ENCODE measurements at places on chromosomes 1 and 21. TPM values are rescaled to one million over a fixed set of nuclear protein-coding genes. Genes with fewer than 3 reads are reported as not detected.

- no peak for DNase-seq
These were observed 208.2 kb downstream of the URB2 start for GRCh38 chr1:229834230-229834629.

- DNase-seq, result no peak
These were observed 19.2 kb upstream of the B3GALT5 start for GRCh38 chr21:39593522-39593921.

- no peak for DNase-seq
These were observed 1.4 kb upstream of the IL24 start for GRCh38 chr1:206895837-206896242.

- no peak for DNase-seq
These were observed 21.5 kb downstream of the DESI2 start for GRCh38 chr1:244674446-244674845.

- DNase-seq, result no peak
These were observed 10.6 kb upstream of the RGS18 start for GRCh38 chr1:192147696-192148095.

NPHP4 gene
- 15.3 TPM for total RNA-seq

- no peak for DNase-seq
These were observed 17.6 kb downstream of the ENO1 start for GRCh38 chr1:8860738-8861516.

- no peak for DNase-seq
These were observed 20.4 kb upstream of the FOXO6 start for GRCh38 chr1:41340655-41341364.

GBP6 gene
- not detected for total RNA-seq

GRCh38 chr1:32780628-32781234 is 36.4 kb downstream of the YARS1 start:
- DNase-seq, result no peak

DNA sequence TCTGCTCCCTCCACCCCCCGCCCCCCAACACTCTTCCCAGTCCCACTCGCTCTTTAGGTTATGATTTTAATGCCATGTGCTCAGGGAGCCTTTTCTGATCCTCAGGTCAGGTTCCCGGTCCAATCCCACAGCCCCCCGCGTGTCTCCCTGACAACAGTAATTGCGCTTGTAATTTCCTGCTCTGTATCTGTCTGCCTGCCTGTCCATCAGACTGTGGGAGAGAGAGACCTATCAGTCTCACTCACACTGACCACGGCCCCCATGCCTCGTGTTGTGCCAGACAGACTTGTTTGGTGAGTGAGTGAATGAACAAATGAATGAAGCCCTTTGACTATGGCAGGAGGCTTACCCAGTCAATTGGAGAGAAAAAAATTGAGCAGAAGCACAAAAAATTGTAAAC is 50.8 kb upstream of the ECE1 start:
- no peak for DNase-seq

DNA sequence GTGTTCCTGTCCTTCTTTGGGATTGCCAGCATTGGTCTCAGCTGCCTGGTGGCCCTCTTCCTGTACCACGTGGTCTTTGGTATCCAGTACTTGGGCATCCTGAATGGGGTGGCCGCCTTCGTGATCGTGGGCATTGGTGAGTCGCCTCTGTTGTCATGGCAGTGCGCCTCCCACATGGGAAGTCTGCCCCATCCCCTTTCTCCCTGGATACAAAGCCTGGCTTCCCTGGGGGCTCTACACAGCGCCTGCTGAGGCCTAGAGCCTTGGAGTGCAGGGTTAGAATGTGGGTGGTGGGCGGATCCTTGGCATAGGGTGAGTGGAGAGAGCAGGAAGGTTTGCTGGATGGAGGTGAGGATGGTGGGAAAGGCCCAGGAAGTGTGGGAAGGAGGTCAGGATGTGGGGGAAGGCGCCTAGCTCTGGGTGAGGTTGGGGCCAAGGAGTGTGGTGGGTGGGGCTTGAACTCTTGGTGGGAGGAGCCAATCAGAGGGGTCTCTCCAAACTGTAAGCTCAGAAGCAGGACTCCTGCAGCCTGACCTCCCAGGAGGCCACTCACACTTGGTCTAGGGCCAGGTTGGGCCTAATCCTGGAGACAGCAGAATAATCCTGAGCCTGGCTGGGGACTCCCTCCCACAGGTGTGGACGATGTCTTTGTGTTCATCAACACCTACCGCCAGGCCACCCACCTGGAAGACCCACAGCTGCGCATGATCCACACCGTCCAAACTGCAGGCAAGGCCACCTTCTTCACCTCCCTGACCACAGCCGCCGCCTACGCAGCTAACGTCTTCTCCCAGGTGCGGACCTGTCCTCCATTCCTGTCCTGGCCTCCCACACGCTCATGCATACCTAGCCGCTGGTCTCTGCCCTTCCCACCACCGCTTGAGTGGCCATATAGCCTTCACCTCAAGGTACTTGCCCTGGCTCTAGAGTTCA is 36.7 kb downstream of the DISP3 start:
- DNase-seq, result no peak

GRCh38 chr1:28591708-28592320 is at the start of gene RAB42:
RAB42 (plus strand) TSS chr1:28592265; CDS start chr1:28592512, 247 bp downstream.
- peak; percentile 65 for DNase-seq

GRCh38 chr1:23650344-23650990 is 41.1 kb upstream of the RPL11 start:
- no peak for DNase-seq

- DNase-seq, result no peak
These were observed 628.2 kb downstream of the USP25 start for GRCh38 chr21:16357994-16358393.

DNA sequence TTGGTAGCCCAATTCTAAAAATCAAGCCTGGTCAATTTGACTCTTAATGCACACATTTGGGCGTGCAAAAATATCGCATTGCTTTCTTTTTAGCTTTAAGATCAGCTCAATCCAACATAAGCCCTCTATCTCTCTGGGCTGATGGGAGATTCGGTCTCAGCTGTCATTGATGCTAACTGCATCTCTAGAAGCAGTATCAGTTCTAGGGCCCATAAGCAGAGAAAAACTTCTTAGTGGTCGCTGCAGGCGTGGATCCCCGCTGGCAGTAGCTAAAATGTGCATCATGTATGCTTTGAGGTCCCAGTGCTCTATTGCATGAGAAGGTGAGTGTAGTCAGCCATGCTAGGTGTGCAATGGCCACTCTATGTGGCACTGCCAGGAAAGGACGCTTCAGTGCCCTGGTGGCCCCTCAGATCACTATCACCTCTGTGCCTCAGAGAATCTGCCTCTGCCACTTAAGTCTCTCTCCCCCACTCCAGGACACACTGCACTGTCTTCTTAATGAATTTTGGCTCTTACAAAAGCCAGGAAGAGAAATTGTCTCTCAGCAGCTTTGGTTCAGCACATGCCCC is 79.7 kb upstream of the GADD45A start:
- no peak for DNase-seq

NGF gene
- 3.6 TPM for total RNA-seq

GRCh38 chr21:43304206-43304605 is 122.7 kb downstream of the SIK1 start:
- no peak for DNase-seq

- no peak for DNase-seq
These were observed 9.1 kb downstream of the KDF1 start for GRCh38 chr1:26951216-26951615.

DNA sequence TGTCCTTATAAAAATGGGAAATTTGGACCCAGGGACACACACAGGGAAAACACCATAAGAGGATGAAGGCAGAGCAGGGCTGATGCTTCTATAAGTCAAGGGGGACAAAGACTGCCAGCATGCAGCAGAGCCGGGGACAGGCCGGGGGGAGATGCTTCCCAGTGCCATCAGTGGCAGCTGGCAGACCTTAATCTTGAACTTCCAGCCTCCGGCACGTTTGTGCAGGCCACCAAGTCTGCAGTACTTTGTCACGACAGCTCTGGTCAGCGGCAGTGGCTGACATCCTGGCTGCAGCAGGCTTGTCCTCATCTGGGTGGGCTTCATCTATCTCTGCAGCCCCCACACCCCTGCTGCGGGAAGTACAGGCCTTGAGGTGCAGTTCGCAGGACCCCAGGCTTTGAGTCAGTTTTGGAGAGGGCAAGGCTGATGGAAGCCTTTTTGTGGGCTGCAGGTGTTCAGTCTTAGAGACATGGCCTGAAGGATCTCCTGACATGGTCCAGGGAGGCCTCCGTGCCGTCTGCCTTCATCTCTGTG is 186.0 kb downstream of the DYRK1A start:
- peak; percentile 30 for DNase-seq

DNA sequence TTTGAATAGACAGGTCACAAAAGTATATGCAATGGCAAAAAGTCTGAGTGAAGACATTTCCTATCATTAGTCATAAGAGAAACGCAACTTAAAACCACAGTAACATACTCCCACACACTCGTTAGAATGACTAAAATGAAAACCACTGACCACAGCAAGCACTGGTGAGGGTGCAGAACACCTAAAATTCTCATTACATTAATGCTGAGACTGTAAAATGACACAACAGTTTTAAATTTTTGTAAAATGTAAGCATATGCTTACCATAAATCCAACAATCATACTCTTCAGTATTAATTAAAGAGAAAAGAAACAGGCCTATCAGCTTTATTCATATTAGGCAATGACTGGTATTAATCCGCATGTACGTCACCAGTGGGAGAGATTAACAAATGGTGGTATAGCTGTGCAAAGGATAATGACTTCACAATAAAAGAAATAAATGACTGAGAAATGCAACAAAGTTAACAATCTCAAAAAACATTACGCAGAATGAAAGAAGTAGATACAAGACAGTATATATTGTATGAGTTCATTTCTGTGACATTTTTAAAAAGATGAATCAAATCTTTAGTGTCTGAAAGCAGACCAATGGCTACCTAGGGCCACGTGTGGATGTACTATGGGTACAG is 253.5 kb downstream of the AKT3 start:
- no peak for DNase-seq

RGS2 gene
- 65.2 TPM for total RNA-seq

DNA sequence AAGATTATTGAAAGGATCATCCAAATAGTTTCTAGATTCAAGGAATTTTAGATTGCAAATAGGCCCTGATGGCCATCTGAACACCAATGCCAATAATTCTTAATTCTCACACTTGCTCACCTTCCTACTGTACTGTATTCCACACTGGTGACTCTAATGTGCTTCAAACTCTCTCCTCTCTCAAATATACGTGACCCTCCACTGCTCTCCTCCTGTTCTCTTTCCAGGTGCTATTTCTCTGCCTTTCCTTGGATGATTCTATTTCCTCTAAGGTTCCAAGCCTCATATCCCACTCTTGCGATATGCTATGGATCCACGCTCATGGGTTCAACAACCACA is 28.6 kb downstream of the KMO start:
- no peak for DNase-seq

OR2L2 gene
- 0.29 TPM for total RNA-seq

- no peak for DNase-seq
These were observed 164.5 kb downstream of the GRIK3 start for GRCh38 chr1:36869826-36870225.

GRCh38 chr1:97500760-97501159 is 420.1 kb downstream of the DPYD start:
- DNase-seq, result no peak

- no peak for DNase-seq
These were observed 41.8 kb downstream of the XCL1 start for GRCh38 chr1:168617974-168618750.

- no peak for DNase-seq
These were observed 216.0 kb downstream of the ZNF326 start for GRCh38 chr1:90210633-90211491.

DNA sequence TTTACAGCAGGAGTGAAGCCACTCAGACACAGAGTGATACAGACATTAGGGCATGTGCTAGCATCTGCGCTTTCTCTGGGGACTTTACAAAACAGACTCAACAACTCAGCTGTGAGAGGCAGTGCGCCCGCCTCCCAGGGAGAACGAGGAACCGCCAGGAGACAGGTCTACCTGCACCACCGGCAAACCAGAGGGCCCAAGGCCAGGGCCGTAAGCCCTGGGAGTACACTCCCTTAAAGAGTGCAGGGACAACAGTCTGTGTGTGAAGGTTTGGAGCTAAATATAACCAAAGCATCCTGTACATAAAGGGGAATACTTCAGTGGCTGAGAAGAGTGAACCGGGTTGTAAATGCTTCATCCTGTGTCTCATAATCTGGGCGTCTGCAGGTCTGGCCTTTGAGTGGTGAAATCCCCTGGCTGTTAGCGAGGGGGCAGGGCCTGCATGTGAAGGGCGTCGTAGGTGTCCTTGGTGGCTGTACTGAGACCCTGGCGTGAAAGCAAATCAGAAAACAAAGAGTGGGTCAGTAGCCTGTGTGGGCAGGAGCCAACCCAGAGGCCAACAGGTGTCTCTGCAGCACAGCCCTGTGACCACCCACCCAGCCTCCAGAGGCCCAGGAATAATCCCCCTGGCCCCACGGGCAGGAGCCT is 86.9 kb downstream of the CD247 start:
- no peak for DNase-seq

DNA sequence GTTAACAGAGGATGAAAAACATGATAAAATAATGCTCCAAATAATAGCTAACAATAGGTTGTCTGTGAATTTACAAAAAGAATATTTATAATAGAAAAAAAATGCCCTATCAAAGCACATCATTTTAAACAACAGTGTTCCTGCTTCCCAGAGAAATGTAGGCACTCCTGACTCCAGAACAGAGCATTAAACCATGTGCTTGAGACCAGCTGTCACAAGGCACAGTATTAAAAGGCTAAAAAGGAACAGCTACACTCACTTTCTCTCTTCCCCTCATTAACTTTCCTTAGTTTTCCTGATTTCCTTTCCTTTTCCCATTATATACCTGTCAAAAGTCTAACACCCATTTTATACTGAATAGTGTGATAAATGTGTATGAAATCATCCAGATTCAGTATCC is 10.9 kb downstream of the VAV3 start:
- DNase-seq, result no peak

DNA sequence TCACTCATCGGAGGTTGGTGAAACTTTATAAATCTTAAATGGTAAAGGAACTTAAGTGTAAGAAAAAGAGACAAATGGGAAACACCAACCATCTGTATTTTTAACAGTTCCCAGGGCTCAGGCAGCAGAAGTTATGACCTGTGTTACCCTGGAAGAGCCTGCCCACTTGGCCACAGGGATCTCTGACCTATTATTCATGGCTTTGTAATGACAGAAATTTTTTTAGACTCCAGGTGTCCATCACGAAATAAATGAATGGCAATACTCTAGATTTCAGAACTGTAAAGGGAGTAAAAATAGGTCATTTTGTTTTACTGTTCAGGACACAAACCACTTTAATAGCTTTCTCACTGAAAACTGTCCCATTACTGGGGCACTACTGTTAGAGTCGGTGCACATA is 389.8 kb downstream of the VAV3 start:
- no peak for DNase-seq

KCNE2 gene
- total RNA-seq, result not detected

DNA sequence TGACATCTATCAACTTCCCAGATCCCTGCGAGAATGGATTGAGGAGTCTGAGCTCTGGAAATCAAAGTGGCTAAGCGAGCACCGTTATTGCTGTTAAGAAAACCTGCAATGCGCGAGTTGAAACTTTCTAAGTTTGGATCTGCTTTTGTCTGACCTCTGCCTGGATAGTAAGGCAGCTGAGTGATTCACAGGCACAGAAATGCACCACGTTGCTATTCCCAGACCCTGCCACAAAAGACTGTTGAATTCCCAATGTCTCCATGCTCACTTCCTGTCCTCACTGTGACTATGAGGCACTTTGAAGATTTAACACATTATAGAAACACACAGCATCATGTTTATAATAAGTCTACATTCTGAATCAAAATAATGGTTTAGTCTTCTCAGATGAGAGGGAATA is 27.1 kb upstream of the CNIH3 start:
- DNase-seq, result no peak

GRCh38 chr1:30798389-30799232 is 41.0 kb upstream of the LAPTM5 start:
- DNase-seq, result peak; percentile 73

SLC44A3 gene
- 72.1 TPM for total RNA-seq

TDRD5 gene
- total RNA-seq, result 1.0 TPM

GRCh38 chr1:154845174-154845573 is 24.9 kb downstream of the KCNN3 start:
- no peak for DNase-seq

Data from ureter (tissue), 1 donor.